HT1080 (cell line): ENCODE measurements at places on chromosomes 5 and 9. TPM values are rescaled to one million over a fixed set of nuclear protein-coding genes. Genes with fewer than 3 reads are reported as not detected.

- DNase-seq: no peak
Measured at GRCh38 chr5:119445544-119445943, 6.8 kb upstream of the HSD17B4 start.

DNA sequence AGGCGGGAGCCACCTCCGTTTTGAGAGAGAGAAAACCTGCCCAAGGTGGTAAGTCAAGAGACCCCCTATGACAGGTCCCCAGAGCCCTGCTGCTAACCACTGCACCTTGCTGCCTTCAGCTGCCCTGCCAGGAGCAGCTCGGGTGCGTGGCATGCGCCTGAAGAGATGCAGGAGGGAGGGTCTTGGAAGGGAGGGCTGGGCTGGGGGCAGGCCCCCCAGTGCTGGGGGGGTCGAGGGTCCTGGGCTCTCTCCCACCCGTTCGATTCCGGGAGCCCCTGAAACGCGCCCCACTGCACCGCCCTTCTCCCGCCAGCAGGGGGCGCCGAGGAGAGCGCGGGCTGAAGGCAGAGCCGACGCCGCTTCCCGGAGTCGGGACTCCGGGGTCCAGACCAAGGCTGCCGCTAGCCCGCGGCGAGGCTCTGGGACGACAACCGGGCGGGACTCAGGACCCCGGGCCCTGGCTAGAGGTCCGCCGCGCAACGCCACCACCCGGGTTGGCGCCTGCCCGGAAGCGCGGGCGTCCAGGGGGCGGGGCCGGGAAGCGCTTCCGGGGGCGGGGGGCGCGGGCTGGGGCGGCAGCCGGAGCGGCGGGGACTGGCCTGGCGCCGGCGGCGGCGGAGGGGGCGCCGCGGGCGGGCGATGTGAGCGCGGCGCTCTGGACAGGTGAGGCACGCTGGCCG is at the start of gene ZBTB34:
ZBTB34 (plus strand) TSS at position 563 of the 680 bp plus-strand sequence. CDS start 18,761 bp downstream, outside the sequence.
- peak; percentile 44 for DNase-seq

- no peak for DNase-seq
Measured at GRCh38 chr9:77680581-77680980, 32.5 kb upstream of the GNA14 start.

- no peak for DNase-seq
Measured at GRCh38 chr9:8890695-8891094, 1091.1 kb upstream of the DMAC1 start.

Gene C9orf72
- 6.1 and 6.4 TPM in 2 replicates for total RNA-seq

DNA sequence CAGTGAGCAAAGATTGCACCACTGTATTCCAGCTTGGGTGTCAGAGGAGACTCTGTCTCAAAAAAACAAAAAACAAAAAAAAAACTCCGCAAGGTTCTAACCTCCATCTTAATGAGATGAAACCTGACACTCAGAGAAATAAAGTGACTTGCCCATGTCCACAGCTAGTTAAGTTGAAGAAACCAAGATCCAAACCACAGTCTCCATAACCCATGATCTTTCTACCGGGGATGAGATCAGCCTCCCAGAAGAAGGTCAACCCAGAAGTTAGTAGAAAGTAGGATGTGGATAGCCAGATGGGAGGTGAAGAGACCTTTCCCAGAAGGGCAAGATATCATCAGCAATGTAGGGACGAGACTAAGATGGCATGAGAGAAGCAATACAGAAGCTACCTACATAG is 140.4 kb upstream of the ADRA1B start:
- no peak for DNase-seq

Gene HTR1A
- not detected in 2 replicates for total RNA-seq

DNA sequence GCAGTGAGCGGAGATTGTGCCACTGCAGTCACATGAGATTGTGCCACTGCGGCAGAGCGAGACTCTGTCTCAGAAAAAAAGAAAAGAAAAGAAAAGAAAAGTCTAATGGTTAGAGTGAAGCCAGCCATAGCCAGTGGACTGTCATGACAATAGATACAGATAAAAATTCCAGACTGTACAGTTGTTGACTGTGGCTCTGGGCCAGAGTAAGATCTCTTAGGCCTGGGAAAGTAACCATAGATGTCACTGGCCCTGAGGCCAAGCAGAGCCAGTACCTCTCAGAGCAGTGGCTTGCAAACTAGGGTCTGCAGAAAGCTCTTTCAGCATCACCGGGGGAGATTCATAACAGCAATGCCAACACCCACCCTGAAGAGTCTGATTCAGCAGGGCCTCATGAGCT is 44.1 kb upstream of the SUB1 start:
- DNase-seq: no peak

DNA sequence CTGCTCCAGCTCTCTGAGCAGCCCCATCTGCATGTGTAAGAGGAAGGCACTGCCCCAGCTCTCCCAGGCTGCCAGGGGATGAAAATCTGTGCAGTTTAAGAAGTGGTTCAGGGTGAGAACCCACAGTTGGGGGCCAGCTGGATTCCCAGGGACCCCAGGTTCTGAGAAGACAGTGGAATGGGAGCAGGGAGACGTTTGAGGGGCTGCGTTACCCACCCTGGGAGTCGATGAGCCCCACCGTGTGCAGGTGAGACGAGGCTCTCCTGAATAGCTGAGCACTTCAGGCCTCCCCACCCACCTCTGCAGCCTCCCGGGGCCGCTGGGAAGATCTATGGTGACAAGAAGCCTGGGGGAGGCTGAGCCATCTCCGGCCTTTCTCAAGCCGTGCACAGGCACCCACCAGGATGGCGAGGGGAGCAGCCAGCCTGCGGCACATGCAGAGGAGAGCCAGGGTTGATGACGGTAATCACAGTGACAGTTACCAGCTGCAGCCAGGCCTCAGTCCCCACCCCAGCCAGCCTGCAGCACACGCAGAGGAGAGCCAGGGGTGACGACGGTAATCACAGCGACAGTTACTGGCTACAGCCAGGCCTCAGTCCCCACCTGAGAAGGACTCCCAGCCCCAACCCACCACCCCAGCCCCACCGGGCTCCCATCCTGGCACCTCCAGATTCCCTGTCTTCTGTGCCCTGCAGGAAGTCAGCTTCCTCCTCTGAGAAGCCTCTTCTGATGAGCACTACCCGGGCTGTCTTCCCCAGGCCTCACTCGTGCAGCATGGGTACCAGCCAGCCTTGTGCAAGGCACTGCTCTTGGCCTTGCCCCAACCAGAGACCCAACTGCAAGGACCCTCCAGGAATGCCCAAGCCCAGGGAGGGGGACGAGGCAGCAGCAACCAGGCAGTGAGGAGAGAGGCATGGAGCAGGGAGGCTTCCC is 150.8 kb upstream of the PPP1R26 start:
- no peak for DNase-seq

DNA sequence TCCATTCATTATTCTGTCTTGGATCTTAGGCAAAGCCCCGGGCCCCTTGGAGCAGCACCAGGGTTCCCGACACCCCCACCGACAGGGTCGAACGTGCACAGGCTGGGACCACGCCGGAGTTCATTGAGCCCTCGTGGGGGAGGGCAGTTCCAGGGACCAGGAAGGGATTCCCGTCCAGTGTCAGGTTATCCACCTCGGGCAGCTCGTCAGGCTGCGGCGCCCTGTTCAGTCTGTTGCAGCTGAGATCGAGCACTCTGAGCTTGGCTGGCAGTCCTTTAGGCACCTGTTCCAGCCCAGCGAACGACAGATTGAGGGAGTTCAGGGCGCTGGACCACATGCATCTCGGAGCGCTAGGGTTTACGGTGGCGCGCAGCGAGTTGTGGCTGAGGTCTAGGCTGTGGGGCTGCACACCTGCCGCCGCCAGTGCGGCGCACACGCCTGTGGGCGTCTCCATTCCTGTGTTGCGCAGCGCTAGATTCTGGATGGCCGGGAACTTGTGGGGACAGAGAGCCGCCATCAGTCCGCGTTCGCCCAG is 1.1 kb downstream of the CD14 start:
- no peak for DNase-seq

DNA sequence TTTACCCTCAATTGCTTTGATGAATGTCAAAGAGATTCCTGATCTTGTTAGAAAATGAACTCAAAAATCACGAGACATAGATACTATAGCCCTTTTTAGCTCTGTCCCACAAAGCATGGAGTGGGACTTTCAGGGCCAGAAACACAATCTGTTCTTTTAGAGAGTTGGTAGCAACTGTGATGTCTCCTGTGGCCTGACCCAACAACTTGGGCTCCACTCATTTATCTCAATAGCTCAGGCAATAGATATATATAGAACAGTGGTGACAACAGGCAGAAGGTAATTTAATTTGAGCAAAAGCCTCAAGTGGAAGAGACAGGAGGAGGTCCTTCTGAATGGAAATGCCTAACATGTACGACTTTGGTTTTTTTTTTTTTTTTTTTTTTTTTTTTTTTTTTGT is 25.2 kb downstream of the TLR4 start:
- no peak for DNase-seq

Gene GABRA6
- 1.9 and 2.9 TPM in 2 replicates for total RNA-seq

DNA sequence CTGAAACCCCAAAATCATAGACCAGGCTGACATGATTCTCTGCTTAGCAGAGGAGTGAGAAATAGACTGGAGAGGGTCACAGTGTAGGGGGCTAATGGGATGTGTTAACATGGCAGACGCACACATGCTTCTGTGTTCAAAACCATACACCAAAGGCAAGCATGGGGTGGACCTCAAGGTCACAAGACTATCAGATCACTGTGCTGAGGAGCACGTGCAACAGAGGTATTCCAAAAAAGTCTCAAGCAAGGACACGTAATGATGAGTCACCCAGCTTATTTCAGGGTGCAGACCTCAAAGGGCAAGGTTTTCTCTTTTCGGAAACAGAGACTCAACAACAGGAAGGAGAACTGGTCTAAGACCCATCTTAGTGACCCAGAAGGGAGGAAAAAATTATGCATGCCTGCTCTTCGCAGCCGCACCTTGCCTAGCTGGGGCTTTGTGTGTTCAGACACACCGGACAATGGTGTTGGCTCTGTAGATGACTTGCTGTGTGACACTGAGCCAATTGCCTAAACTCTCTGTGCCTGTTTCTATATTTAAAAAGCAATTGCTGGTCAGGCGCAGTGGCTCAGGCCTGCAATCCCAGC is 20.3 kb downstream of the WHRN start:
- peak; percentile 95 for DNase-seq

- peak; percentile 17 for DNase-seq
Measured at GRCh38 chr9:125428060-125428901, 166.7 kb downstream of the GAPVD1 start.

- DNase-seq: no peak
Measured at GRCh38 chr5:112351225-112351624, 67.9 kb downstream of the EPB41L4A start.

GRCh38 chr5:5492087-5492933 is 69.8 kb downstream of the ICE1 start:
- peak; percentile 46 for DNase-seq

GRCh38 chr5:997001-997474 is 11.6 kb upstream of the NKD2 start:
- no peak for DNase-seq
